ENCODE measurements at places on chromosomes 16 and 17.

DNA sequence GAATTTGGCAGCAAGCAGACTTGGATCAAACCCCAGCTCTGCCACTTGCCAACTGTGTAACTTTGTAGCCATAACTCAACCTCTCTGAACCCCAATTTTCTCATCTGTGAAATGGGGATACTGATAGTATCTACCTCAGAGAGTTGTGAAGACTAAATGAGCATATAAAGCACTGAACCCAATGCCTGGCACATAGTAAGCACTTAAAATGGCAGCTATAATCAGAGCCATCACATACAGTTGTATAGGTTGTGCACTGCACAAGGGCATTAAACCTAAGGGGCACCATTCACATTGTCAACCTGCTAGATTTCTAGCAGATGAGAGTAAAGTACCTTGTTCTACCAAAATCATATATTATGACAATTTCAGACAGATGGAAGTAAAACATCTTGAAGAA lies 10.6 kb upstream of the CPNE2 start:
- no peaks in the 10 kb centered on the region for H3K27me3 ChIP-seq
- DNase-seq = no peak
- peaks cover 10% of the 10 kb centered on the region for H3K4me1 ChIP-seq
- no peak overlapping the region for H3K27ac ChIP-seq
- H3K36me3 ChIP-seq = no peaks in the 10 kb centered on the region
- no peak overlapping the region for H3K4me3 ChIP-seq

GRCh38 chr17:75640556-75641119 lies 7.4 kb downstream of the SMIM5 start:
- H3K4me1 ChIP-seq = peaks cover 25% of the 10 kb centered on the region
- H3K27me3 ChIP-seq = no peaks in the 10 kb centered on the region
- H3K36me3 ChIP-seq = no peaks in the 10 kb centered on the region
- H3K4me3 ChIP-seq = peak overlapping the region; percentile 31

DNA sequence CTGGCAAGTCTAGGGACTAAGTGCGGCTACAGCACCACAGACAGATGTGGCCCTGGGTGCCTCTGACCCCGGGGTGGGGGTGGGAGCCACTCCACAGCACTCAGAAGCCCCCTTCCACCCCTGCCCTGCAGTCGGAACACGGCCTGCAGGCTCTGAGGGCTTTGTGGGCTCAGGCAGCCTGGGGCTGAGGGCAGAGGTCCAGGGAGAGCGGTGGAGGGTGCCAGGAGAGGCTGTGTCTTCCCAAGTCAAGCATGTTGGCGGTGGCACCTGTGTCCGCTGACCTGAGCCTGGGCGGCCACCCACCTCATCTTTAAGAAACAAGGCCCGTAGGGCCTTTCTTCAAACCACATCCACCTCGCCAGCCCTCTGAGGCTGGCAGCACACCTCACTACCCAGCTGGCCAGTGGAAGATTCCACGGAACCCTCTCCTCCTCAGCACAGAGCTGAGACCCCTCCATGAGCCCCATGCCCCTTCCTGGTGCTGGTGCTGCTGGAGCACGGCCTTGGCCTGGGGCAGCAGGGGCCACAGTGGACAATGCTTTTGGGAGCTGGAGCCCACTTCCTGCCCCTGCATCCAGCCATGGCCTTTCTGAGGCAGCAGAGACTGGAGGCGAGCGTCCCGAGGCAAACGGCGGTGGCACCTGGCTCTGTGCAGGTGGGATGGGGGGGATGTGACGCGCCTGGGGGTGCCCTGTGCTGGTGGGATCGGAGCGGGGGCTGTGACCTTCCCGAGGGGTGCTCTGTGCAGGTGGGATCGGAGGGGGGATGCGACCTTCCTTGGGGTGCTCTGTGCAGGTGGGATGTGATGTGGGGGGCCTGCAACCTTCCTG lies 77.8 kb downstream of the ZNF778 start:
- no peak overlapping the region for H3K4me3 ChIP-seq

DNA sequence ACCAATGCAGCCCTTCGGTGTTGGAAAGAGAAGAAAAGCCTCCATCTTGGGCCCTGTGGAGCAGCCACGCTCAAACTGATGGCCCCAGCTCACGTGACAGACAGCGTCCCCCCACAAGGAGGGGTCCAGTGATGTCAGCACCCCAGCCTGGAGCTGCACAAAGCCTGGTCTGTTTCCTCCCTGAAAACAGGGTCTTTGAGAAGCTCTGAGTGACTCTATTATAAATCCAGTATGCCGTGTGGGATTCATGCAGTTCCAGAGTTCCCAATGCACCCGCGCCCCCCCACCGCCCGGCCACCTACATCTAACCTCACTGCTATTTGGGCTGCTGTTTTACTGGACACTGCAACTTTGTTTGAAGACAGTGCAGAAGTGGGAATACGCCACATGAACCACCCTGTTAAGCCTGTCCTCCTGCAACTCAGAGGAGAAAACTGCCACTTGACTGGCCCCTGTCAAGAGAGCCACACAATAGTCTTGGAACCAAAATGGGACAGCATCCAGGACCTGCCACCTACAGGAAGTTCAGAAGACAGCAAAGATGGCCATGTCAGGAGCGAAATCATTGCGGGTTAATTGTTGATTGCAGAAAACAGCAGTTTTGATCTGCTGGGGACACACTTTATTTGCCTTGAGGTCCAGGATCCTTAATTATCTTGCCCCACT lies 33.1 kb downstream of the PMP22 start:
- H3K4me1 ChIP-seq = peaks cover 51% of the 10 kb centered on the region
- no peaks in the 10 kb centered on the region for H3K27me3 ChIP-seq
- no peak for DNase-seq
- no peak overlapping the region for H3K27ac ChIP-seq

DNA sequence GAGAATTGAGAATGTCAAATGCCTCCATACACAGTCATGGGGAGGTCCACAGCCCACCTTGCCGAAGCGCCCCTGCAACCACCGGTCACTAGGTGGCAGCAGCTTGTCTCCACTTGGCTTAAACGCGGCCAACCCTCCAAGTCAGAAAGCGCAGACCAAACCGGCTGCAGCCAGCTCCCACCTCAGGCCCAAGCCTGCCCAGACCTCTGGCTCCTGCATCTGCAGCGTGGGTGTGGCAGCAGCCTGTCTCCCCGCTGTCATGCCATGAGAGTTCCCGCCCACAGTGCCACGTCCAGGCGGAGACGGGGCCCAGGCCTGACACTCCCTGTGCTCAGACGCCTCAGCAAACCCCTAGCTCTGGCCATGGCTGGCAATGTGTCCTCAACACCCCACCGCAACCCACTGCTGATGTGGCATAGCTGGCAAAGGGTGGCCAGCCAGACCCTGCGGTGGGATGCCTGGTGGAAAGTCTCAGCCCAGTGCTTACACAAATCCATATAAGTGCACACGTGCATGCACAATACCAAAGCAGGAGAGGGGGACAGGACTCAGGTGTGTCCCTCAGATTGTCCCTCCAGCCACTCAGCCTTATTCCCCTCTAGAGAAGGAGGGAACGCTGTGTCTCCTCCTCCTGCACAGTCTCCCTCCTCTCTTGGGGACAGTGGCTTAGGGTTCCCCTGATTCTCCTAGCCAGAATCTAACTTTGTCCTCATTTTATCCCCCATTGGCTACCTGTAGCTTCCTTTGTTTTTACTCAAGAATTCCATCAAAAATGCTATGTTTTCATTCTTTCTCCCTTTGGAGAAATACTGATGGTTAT lies 10.9 kb downstream of the COPZ2 start:
- H3K27ac ChIP-seq = peak overlapping the region; percentile 77
- peaks cover 38% of the 10 kb centered on the region for H3K4me1 ChIP-seq
- peak; percentile 92 for DNase-seq

- H3K27me3 ChIP-seq = no peaks in the 10 kb centered on the region
- H3K36me3 ChIP-seq = no peaks in the 10 kb centered on the region
- H3K4me1 ChIP-seq = peaks cover 32% of the 10 kb centered on the region
- DNase-seq = no peak
- no peak overlapping the region for H3K27ac ChIP-seq
Measured at GRCh38 chr16:57388359-57389086, 16.0 kb upstream of the CCL17 start.

DNA sequence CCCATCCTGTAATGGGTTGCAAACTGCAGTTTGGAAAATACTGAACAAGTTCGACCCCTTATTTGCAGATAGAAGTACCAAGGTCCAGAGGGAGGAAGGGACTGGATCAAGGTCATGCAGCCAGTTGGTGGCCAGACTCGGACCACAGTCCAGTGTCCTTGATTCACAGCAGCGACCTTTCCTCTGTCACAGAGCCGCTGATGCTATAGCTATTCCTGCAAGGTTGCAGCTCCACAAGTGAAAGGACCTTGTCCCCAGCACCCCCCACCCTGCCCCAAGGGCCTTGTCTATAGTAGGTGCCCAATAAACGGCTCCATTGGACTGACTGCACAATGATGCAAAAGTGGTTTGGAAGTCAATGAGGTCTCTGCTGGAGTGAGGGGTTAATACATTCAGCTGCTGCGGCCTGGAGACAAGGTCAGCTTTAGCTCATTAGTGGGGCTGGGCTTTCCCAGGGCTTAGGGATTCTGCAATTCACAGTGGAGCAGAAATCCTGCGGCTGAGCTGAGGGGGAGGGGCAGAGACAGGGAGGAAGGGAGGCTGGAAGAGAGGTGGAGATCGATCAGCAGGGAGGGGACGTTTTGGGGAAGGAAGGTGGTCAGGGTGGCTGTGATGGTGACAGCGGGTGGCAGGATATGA lies 13.4 kb upstream of the CRHR1 start:
- no peaks in the 10 kb centered on the region for H3K36me3 ChIP-seq
- H3K4me3 ChIP-seq = no peak overlapping the region
- H3K27ac ChIP-seq = no peak overlapping the region
- no peaks in the 10 kb centered on the region for H3K27me3 ChIP-seq
- no peaks in the 10 kb centered on the region for H3K4me1 ChIP-seq

GRCh38 chr16:53495325-53495724 lies 7.7 kb downstream of the AKTIP start:
- no peaks in the 10 kb centered on the region for H3K27me3 ChIP-seq
- no peak overlapping the region for H3K27ac ChIP-seq
- no peak overlapping the region for H3K4me3 ChIP-seq
- no peak for DNase-seq
- H3K36me3 ChIP-seq = no peaks in the 10 kb centered on the region

DNA sequence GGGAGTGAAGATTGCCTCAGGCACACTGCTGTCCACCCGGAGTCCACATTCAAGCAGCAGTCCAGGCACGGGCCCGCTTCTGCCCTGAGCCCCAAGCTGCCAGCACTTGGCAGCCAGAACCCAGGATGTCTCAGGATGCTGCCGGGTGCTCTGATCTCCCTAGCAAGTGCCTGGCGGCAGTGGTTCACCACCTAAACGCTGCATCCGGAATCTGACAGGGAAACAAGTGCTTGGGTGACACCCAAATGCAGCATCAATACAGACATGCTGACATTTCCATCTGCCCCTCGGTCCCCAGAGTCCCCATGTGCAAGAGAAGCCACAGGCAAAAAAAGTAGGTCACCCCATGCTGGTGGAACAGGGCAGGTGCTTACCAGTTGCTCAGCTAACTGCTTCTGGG lies 197.1 kb upstream of the RPL38 start:
- no peak overlapping the region for H3K4me3 ChIP-seq
- H3K27ac ChIP-seq = no peak overlapping the region
- H3K36me3 ChIP-seq = no peaks in the 10 kb centered on the region
- no peaks in the 10 kb centered on the region for H3K4me1 ChIP-seq
- no peaks in the 10 kb centered on the region for H3K27me3 ChIP-seq

DNA sequence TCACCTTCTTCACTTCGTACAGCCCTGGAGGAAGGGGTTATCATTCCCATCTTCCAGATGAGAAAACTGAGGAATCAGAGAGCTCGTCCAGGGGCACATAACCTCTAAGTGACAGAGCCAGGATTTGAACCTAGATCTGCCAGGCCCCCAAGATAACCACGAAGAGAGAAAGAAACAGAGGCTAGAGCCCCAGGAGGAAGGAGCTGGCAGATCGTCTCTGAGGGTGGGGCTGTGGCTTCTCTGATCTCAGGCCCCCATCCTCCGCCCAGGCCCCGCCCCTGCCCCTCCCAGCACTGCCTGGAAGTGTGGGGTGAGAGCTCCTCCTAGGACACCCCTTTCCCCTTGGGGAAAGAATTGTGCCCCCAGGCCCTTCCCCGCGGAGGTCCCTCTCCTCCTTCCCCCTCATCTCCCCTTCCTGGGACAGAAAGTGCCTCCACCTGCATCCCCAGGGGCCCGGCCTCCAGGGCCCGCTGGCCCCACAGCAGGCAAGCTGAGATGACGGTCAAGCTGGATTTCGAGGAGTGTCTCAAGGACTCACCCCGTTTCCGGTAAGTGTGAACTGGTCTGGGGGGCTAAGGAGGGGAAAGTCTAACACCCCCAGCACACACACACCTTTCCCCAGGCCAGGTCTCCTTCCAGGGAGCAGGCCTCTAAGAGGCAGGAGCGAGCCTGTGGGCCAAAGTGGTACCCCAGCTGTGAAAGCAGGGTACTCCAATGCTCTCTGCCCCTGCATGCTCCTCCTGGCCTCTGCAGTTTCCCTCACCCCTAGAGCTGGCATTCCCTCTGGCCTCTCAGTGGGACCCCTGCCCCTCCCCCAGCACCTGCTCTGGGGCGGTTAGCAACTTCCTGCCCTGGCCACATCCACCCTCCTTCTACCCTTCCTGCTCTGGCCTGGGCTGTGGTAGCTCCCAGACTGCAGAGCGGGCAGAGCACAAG lies at the start of gene ACAP1:
ACAP1 (plus strand) TSS at position 290 of the 936 bp plus-strand sequence; CDS start at position 496, 206 bp downstream.
- H3K4me3 ChIP-seq = no peak within 1 kb of the TSS
- no peaks in the 10 kb centered on the region for H3K4me1 ChIP-seq
- no peaks in the 10 kb centered on the region for H3K27me3 ChIP-seq

DNA sequence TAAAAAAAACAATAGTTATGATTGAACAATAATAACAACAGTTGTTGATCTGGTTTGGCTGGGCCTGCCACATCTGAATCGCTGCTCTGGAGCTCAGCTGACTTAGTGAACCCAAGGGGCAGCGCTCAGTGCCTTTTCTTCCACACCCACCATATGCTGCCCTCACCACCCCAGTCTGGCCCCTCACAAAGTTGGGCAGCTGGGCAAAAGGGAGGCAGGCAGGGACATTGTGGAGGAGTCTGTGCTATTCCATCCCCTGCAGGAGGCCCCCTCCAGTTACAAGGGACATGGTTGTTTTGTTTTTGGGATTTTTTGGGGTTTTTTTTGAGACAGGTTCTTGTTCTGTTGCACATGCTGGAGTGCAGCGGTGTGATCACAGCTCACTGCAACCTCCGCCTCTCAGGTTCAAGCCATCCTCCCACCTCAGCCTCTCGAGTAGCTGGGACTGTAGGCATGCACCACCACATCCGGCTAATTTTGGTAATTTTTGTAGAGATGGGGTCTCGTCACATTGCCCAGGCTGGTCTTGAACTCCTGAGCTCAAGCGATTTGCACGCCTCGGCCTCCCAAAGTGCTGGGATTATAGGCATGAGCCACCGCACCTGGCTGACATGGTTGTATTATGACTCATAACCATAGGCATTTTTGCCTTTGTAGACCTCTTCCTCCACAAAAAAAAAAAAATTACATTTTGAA lies 8.6 kb upstream of the PECAM1 start:
- H3K27me3 ChIP-seq = no peaks in the 10 kb centered on the region
- H3K4me3 ChIP-seq = no peak overlapping the region
- H3K4me1 ChIP-seq = no peaks in the 10 kb centered on the region
- no peaks in the 10 kb centered on the region for H3K36me3 ChIP-seq
- no peak overlapping the region for H3K27ac ChIP-seq
- DNase-seq = no peak

All from vagina (tissue), 2 donors.